ENCODE measurements at places on chromosomes 12 and 14.

DNA sequence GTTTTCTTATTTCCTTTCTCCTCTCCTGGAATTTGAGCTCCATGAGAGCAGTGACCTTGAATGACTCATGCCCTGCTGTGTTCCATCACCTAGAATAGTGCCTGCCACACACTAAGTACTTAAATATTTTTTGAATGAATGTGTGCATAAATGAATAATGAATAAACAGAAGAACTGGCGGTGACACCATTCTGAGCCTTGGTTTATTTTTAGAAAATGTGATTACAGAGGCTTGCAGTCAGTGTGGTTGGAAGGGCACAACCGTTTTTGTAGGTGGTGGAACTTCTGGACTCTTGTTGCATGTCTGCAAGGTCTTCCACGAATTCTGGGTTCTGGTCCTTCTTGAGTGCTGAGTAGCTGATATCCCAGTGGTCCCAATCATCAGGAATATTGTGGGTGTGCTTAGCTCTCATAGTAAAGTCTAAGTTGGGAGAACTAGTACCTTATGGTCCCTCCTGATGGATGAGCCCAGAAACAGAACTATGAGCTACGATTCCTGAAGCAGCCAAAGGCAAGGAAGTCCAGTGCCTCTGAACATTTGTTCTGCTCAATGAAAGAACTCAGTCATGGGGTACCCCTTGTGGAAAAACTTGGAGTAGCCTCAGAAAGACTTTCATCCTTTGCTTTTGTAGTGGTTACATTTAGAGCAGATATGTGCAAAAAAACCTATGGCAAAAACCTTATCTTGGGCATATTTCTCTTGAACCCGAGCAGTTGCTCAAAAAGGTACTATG, 28.8 kb upstream of the BHLHE41 start:
- no peak for DNase-seq

DNA sequence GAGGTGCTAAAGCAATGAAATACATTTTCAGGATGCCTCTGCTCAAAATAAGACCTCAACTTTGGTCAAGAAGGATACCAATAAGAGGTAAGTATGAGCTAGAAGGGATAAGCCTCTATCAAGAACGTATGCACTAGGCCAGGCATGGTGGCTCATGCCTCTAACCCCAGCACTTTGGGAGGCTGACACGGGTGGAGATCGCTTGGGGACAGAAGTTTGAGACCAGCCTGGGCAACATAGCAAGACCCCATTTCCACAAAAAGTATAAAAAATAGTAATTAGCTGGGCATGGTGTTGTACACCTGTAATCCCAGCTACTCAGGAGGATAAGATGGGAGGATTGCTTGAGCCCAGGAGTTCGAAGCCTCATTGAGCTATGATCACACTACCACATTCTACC, 94.7 kb downstream of the PRKAB1 start:
- DNase-seq: no peak

DNA sequence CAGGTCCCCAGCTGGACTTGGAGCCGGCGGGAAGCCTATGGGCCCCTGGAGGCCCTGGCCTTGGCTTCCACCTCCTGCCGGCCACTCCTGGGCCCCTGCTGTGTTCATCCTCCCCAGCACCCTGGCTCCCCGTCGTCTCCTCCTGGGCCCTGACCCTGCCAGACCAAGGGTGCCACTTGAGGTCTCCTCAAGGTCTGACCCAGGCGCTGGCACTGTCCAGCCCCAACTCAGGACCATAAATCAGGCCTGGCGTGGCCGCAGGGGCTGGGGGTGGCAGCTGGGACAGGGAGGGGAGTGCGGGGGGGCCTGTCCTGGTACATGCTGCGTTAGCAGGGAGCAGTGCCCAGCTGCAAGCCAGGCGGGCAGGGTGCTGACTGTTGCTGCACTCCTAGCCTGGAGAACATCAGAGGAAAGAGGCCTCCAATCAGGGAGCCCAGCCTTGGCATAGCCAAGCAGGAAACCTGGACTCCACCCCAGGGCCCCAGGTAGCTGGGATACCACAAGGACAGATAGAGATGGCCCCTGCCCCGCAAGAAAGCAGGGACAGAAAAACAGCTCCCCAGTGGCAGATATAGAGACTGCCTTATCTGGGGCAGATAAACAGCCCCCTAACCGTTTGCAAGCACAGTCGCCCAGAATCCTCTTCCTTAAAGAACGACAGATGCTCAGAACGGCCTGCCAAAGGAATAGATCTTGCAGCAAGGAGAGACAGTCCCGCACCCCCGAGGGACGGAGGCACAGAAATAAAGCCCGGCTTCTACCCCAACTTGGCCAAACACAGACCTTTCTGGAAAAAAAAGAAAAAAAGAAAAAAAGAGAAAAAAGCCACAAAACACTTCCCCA, 6.5 kb upstream of the ATG101 start:
- no peak for DNase-seq

DNA sequence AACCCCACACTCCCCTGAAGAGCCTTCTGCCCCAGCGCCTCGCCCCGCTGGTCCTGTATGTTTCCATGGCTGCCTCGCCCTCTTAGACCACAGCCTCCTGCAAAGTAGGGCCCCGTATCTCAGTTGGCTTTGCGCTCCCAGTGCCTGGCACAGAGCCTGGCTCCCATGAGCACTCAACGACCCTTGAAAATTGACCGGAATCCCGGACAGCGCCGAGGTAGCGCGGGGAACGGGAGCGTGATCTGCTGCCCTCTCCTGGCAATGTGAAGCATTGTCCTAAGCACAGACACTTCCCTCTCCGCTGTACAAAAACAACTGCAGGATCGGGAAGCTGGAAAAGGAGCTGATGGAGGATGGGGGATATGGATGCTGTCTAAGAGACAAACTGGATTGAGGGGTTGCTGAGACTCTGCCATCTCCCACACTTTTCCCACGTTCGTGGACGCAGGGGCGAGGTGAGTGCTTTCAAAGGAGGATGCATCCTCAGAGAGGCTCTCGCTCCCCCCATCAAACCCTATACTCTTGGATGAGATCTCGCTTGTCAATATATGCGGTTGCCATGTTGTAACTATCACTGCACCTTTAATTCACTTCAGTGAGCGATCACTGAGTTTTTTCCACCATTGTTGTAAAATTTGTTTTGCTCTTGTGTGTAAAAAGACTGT, 10.7 kb upstream of the FKBP4 start:
- peak; percentile 83 for DNase-seq

GRCh38 chr14:35558680-35559079, 24.7 kb downstream of the INSM2 start:
- DNase-seq: no peak

- DNase-seq: no peak
Measured at GRCh38 chr12:65051218-65051617, 69.9 kb downstream of the WIF1 start.

DNA sequence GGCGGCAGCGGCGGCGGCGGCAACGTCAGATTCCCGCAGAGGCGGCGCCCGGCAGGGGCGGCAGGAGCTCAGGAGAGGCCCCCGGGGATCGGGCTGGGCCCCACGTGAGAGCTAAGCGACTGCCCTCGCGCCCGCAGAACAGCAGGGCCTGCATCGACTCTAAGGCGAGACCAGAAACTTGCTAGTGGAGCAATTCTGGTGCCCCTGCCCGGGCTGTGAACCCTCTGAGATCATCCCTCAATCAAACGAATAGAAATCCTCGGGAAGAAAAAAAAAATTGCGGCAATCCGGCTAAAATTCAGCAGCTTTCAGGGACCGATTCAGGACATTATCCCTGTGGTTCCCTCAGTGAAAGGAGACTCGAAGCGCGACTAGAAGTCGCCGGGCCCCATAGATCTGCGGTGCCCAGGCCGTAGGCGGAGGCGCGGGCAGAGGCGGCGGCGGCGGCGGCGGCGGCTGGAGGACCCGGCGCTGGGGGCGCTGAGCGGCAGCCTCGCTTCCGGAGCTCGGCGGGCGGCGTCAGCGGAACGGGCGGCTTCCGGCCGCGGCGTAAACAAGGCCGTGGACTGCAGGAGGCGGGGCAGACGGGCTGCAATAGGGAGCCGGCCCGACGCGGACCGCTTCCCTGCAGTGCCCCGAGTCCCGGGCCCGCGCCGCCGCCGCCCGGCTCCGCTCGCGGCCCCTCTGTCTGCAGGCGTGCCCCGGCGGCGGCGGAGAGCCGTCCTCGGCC, at the start of gene KLHDC2:
TSS of gene KLHDC2 (plus strand) at position 583 of the 730 bp plus-strand sequence. CDS start 316 bp downstream, outside the sequence.
- peak; percentile 92 for DNase-seq

DNA sequence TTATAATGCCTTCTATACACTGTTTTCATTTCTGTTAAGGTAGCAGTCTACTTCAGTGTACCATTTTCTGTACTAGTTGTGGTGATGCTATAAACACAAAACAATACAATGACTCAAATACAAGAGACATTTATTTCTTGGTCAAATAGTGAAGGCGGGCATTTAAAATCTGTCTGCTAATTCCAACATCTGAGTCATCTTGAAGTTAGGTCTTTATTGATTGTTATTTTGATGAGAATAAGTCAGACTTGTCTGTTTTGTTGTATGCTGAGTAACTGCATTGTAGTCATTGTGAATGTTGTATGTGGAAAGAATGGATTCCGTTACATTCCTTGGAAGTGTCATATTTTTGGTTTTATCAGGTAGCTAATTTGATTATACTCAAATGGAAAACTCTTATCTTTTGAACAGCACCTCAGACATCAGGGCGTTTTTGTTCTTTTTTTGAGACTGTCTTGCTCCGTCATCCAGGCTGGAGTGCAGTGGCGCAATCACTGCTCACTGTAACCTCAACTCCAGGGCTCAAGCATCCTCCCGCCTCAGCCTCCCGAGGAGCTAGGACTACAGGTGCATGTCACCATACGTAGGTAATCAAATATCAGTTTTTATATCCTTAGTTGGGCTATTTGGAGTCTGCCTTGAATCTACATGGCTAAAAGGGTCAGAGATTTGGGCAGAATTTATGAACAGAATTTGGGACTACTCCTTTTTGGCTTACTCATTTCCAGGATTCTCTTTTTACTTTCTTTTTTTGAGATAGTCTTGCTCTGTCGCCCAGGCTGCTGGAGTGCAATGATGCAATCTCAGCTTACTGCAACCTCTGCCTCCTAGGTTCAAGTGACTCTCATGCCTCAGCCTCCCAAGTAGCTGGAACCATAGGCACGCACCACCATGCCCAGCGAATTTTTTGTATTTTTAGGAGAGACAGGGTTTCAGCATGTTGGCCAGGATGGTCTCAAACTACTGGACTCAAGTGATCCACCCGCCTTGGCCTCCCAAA, 56.8 kb downstream of the PAPLN start:
- DNase-seq: no peak

- no peak for DNase-seq
Measured at GRCh38 chr12:70842942-70843341, 77.6 kb downstream of the PTPRR start.

- no peak for DNase-seq
Measured at GRCh38 chr12:5872745-5873144, 72.3 kb downstream of the ANO2 start.

DNA sequence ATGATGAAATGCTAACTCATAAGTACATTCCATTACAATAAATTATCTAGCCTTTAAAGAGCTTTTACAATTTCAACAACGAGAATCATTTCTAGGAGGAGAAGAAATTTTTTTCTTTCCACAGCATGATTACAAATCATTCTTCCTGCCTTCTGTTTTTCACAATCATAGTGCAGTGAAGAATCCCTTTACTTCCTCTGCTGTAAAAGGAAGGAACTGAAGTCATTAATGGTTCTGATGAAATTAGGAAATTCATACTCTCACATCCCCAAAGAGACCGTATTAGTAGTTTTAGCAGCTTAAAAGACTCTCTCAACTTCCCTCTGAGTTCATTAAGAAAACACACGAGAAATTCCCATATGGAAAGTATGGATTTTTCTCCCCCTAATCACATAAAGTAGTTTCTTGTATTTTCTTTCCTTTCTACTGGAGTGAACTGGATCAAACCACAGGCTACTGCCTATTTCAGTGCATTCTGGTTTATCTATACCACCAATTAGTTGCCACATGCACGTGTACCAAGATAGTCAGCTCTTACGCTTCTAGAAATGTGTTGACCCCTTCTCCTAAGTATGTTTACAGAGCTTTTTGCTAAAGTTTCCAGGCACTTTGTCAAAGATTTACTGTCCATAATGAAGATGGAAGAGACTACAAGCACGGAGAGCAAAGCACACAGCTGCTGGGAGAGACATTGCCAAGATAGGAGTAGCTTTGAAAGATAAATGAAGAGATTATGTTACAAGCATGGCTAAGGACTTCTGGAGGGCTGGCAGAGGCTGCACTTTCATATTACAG, 58.9 kb upstream of the KITLG start:
- DNase-seq: no peak

GRCh38 chr12:91219511-91219910, 36.9 kb upstream of the DCN start:
- no peak for DNase-seq

DNA sequence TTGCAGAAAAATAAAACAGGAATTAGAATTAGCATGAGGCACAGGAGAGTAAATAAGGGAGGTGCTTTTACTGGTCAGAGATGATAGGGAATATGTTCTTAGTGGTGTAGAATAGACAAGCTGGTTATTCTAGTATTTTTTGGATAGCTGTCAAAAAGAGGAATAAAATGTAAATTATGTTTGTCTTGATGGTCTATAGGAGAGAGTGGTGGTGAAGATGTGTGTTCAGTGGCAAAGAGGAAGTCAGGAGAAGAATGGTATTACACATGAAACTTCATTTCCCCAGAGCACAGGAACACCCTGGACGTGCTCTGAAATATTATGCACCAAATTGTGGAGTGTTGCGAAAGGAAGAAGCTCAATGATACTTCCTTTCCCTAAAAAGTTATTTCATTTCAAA, 27.8 kb downstream of the MUCL1 start:
- DNase-seq: no peak

DNA sequence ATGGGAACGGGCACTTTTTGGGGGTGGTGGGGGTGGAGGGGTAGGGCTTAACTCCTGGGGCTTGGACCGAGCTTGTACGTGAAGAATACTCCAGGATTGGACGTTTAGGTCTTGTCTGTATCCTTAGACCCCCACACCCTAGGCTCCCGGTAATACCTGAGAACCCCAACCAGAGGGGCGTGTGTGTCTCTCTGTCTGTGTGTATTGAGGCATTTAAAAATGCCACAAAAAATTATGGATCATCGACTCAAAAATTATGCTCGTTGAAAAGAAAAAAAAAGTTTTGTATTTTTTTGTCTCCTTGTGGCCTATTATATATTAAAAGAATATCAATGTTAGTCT, 459 bp downstream of the PPFIBP1 start:
- DNase-seq: no peak

- DNase-seq: no peak
Measured at GRCh38 chr14:68333262-68333661, 459.6 kb downstream of the ZFP36L1 start.

GRCh38 chr12:45273717-45274271, 57.9 kb downstream of the ANO6 start:
- DNase-seq: no peak
